Naive thymus-derived CD8-positive, alpha-beta T cell (primary cell): ENCODE measurements at places on chromosomes 3 and 15.

DNA sequence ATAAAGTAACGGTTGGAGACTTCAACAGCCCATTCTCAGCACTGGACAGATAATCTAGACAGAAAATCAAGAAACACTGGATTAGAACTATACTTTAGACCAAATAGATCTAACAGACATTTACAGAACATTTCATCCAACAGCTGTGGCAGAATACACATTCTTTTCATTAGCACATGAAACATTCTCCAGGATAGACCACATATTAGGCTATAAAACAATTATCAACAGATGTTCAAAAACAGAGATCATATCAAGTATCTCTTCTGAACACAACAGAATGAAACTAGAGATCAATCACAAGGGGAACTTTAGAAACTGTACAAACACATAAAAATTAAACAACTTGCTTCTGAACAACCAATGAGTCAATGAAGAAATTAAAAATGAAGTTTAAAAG is 133.3 kb downstream of the ADAM10 start:
- DNase-seq = no peak

DNA sequence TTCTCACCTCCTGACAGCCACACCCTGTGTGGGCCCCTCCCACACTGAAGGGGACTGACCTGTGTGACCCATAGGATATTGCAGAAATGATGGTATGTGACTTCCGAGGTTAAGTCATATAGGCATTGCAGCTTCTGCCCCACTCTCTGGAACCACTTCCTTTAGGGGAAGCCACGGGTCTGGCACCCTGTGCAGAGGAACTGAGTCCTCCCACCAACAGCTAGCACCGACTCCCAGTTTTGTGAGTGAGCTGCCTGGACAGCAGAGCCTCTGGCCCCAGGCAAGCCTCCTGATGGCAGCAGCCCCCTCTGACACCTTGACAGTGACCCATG is 24.6 kb upstream of the SLC6A6 start:
- DNase-seq = no peak

GRCh38 chr3:186515125-186515524 is 29.1 kb downstream of the CRYGS start:
- peak; percentile 25 for DNase-seq

GRCh38 chr3:105984837-105985236 is 116.0 kb upstream of the CBLB start:
- DNase-seq = no peak

- DNase-seq = peak; percentile 39
Observed at GRCh38 chr3:160981217-160981938, 123.8 kb downstream of the B3GALNT1 start.
